GM13976 (cell line): ENCODE measurements at places on chromosomes 1 and 21.
A peak's percentile ranks its signal among the peaks of the same experiment; 100 is the strongest.

GRCh38 chr21:37765221-37765900, 150.9 kb downstream of the KCNJ6 start:
- DNase-seq: no peak

DNA sequence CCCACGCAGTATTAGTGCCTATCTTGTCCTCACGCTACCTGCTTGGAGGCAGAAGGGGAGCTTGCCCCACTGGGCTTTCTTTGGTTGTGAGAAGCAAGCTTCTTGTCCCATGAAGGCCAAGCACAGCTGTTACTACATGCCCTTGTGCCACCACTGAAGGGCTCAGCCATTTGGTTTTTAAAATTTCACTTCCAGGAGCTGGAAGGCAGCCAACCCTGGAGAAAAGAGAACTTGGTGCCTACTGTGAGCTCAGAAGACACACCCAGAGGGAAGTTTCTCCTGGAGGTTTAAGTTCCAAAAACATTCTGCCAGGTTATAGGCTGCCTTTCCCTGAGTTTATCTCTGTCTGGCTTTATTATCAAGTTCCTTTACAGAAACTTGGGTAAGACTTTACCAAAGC, 187.4 kb downstream of the SLC35F3 start:
- no peak for DNase-seq

DNA sequence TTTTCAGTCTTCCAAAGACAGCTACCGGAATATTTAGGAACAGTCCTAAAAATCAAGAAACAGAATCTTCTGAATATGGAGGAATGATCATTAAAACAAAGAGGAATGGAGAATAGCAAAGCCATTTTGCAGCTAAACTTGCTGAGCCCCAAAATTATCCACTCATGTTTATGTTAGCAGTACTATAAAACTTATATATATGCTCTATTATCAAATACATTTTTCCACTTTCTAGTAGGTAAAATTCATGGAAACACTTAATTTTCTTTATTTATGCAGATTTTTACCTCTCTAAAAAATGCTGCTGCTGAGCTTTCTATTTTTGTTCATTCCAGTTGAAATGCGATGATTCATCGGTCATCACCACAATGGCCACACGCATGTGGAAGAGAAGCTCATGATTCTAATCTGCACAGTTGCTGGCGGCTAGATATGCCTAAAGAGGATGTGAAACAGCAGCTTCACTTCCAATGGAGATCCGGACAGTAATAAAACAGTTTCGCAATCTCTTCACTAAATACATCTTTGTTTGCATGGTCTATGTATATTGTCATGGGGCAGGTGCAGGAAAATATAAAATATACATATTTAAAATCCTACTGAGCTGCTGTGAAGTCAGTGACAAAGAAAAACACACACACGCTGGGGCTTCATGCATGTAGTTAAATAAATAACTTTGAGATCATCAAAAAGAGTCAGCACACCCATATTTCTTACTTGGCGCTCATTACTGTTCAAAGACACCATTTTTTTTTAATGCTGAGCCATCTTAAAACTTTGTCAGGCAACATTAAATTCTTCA, 292.2 kb downstream of the SMYD3 start:
- DNase-seq: peak; percentile 70

- DNase-seq: no peak
Measured at GRCh38 chr1:51661081-51661518, 44.2 kb downstream of the OSBPL9 start.

DNA sequence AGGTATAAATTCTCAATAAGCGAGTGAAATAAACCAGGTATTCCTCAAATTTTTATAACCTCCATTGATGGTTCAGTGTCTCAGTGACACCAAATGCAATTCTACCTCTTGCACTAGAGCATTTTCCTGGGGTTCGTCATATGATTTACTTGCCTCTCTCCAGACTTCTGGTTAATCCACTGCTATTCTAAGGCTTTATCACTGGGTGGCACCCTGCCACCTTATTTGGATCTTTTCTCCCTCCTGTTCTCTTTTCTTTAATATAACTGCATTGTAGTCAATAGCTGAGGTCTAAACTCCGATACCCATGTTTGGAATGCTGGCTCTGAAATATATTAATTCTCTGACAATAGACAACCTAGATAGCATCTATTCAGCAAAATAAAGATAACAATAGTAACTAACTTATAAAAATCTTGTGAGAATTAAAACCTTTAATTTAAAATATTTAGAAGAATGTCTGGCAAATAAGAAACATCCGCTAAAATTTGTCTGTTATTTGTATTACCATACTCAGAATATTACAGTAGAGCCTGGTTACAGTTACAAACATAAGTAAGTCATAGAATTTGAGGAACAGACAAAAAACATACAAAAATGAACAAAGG, 436.4 kb downstream of the PLA2G4A start:
- no peak for DNase-seq

- DNase-seq: no peak
Measured at GRCh38 chr1:204192589-204193352, 3.5 kb downstream of the KISS1 start.
